NB4 (cell line): ENCODE measurements at places on chromosomes 5 and 9.

GRCh38 chr5:55286411-55286933 lies 21.0 kb downstream of the DHX29 start:
- no peak for DNase-seq

- DNase-seq, result no peak
These were observed 5.5 kb downstream of the C9orf85 start for GRCh38 chr9:71916834-71917534.

GRCh38 chr9:676780-677438 lies 164.6 kb upstream of the DMRT1 start:
- DNase-seq, result no peak

DNA sequence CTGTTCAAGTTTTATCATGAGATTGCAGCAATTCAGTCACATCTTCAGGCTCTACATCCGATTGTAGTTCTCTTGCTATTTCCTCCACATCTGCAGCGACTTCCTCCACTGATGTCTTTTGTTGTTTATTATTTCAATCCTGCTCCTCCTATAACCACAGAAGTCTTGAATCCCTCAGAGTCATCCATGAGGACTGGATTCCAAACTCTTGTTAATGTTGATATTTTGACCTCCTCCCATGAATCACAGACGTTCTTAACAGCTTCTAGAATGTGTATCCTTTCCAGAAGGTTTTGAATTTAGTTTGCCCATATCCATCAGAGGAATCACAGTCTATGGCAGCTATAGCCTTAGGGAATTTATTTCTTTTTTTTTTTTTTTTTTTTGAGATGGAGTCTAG lies 3.6 kb downstream of the FBXO38 start:
- DNase-seq, result no peak

DNA sequence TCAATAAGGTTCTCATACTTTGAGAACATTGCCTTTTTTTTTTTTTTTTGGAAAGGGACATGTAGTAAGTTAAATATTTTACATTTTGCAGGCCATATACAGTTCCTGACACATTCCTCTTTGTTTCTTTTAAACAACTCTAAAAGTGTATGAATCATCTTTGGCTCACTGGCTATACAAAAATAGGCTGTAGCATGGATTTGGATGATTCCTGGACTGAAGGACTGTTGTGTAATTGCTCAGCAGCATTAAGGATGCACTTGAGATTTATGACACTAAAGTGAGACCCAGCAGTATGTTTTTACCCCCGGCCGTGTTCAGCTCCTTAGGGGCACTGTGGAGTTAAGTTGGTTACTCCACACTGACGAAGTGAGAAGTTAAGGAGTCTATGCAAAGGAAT lies 41.3 kb downstream of the VPS13A start:
- no peak for DNase-seq

DNA sequence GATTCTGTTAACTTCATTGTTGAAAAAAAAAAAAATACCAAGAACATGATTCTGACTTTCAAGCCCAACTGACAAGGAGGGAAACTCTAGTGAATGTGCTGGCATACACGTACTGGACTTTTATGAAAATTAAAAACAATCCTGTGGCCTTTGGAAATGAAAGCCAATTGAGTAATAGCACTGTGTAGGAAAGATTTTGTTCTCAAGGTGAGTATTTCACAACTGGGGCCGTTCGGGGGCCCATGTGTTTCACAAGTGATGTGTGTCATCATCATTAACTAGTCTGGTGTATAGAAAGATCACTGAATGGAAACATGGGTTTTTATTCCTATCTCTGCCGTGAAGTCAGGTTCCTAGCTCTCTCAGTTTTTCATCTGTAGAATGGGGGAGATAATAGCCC lies 605.0 kb upstream of the CLINT1 start:
- peak; percentile 70 for DNase-seq

GRCh38 chr9:35714123-35714522 lies 17.9 kb downstream of the TLN1 start:
- no peak for DNase-seq

GRCh38 chr5:66903709-66904108 lies 292.9 kb downstream of the CD180 start:
- no peak for DNase-seq

- no peak for DNase-seq
These were observed 153.6 kb downstream of the TRIO start for GRCh38 chr5:14296533-14297331.

GRCh38 chr5:171806976-171807747 lies 21.5 kb downstream of the SMIM23 start:
- no peak for DNase-seq

GRCh38 chr5:122870219-122870856 lies 24.9 kb downstream of the SNX24 start:
- DNase-seq, result no peak

GRCh38 chr9:18324928-18325745 lies 148.8 kb upstream of the ADAMTSL1 start:
- DNase-seq, result no peak

DNA sequence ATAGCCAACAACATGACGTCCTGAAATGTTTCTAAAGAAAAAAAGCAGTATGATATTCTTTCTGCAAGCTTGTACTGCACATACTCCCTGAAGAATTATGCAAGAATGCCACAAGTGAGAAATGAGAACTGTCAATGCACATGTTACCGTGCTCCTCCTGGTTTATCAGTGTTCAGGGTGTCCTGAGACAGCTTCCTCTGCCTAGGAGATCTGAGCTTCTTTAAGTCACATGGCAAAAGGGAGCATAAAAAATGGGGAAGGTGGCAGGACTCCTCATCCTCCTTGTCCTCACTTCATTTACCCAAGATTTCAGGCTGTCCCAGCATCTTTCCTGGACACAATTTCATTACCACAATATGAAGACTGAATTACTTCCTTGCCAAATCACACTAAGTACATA lies 238.2 kb downstream of the GLIS3 start:
- DNase-seq, result peak; percentile 82
